Activated CD8-positive, alpha-beta memory T cell treated with anti-CD3 and anti-CD28 coated beads for 48 hours (primary cell): ENCODE measurements at places on chromosomes 5 and 9.

- DNase-seq: no peak
Measured at GRCh38 chr9:128149001-128149701, at the start of gene LCN2. Gene LCN2 (plus strand): TSS chr9:128149453. CDS start chr9:128149526, 73 bp downstream.

GRCh38 chr9:132694144-132694543, 23.9 kb downstream of the GTF3C4 start:
- no peak for DNase-seq

DNA sequence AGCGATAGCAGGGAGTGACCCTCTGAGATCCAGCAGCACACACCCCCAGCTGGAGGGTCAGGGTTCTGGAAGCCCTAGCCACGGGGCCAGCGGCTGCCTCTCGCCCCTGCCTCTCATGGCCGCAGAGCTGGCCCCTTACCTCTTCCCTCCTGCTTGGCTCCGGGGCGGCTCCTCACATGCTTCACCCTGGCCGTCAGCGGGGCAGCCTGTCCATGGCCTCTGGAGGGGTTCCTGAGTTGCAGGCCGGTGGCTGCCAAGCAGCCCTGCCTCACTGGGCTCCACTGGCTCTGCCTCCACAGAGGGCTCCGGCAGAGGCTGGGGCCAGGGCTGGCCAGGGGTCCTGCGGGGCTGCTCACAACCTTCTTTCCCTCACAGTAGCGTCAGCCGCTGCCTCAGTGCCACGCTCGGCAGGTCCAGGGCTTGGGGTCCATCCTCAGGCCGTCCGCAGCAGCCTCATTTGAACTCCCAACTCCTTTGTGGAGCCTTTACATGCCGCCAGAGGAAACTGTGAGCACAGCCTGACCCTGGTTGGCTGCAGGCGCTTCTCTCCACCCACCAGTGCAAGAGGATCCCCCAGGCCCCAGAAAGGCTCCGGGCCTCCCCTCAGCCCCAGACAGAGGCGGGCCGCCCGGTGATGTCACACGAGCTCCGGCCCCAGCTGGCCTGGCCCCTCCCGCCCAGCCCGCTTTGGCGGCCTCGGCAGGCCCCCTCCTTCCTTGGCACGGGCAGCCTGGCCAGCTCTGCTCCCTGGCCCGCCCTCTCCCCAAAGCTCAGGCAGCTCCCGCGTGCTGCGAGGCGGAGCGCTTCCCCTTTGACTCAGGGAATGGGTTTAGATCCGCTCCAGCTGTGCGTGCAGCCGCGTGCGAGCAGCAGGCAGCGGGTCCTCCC, at the start of gene ANGPTL2:
Gene ANGPTL2 (minus strand): TSS at position 460 of the 888 bp plus-strand sequence. CDS start 13,904 bp downstream, outside the sequence.
- DNase-seq: no peak

DNA sequence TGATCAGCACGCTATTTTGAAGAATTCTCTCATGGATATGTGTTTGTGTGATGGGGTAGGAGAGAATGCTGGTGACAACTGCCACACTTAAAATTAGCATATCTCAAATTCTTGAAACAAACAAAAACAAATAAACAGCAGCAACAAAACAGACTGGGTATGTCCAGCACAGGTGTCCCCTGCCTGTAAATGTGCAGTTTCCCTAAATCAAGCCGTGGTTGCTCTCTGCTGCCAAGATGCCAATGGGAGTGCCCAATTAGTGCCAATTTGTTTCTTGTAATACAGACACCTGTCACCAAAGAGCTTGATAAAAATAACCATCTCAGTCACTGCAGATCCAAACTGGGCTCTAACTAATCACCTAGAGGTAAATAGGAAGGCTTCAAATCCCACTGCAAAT, 144.2 kb upstream of the SMARCA2 start:
- DNase-seq: no peak

GRCh38 chr5:96931605-96932004, 4.3 kb upstream of the LNPEP start:
- DNase-seq: no peak

DNA sequence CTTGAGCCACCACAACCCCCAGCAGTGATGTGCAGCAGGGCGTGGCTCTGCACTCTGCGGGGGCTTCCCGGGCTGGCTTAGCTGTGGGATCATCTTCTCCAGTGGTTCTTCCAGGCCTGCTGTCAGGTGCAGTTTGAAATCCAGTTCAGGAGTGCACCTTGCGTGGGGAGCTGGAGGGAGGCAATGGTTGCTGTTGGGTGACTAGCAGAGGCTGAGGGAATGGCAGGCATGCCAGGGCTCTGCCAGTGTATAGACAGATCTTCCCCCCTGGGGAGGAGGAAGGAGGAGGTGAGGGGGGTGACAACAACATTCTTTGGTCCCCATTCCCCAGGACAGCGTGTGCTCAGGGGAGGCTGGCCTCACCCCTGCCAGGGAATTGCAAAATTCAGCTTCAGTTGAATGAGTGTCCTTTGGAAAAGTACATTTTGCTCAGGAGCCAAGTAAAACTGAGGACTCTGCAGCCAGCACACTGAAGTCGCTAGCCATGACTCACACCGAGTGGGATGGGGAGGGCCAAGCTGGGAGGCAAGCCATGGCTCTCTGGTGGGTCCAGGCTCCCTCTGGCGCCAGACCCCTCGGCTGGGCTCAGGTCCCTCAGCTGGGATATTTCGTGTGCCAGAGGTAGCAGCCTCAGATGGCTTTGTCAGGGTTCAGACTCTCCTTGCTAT, 35.0 kb downstream of the ERGIC1 start:
- DNase-seq: no peak

DNA sequence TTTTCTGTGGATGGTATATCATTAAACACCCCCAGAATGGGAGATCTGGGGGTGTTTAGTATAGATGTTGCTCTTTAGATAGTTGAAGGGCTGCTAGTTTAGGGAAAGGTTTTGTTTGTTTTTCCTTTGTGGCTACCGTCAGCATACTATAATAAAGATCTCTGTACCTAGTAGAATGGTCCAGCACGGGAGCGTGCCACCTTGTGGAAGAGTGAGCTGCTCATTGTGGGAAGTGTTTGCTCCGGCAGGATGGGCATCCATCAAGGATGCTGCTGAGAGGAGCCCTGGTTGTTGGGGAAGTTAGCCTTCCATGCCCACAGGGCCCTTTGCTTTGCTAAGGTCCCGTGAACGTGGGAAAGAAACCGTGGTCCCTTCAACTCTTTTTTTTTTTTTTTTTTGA, 113.1 kb downstream of the LIFR start:
- no peak for DNase-seq

DNA sequence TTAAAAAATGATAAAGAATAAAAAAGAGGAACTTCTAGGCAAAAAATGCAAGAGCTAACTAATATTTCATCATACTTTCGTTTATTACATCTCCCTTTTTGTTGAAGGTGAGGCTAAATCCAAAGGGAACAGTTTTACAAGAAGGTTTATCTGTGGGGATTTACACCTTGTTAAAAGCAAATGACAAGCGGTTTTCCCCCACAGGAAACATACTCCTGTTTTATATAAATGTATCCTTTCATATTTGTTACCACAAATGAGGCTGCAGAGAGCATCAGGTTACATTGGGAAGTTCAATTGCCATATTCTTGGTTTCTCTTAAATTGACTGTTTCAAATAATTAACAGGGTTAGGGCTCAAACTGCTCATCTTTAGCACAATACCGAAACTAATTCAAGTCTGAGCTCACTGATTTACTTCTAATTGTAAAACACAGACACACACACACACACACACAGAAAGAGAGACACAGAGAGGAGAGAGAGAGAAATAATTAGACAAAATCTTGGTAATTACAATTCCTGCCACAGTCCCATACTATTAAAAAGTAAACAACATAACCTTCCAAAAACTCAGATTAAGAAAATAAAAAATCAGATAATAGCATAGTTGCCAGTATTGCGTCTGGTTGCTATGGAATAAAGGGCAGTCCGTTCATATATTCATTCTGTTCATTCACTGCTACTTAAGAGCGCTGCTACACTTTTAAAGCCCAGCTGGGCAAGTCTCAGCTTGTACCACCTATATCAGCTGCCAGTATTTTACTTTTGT, 17.1 kb downstream of the RFX3 start:
- no peak for DNase-seq

DNA sequence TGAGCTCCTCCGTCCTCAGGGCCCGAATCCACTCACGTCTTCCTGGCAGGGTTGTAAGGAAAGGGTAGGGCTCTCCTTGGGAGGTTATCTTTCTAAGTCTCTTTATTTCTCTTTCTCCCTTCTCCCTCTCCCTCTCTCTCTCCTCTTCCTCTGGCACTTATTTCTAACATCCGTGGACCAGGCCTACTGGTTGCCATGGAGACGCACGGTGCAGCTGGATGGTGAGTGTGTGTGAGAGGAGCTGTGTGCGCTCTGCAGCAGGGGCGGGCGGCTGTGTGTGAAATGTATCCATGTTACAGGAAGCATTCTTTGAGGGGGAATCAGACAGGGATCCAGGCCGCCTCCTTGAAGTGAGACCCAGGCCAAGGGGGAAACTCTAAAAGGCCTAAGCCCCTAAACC, 32.2 kb downstream of the PCDH1 start:
- no peak for DNase-seq

- no peak for DNase-seq
Measured at GRCh38 chr5:119274030-119274766, 81.6 kb upstream of the TNFAIP8 start.

GRCh38 chr5:14818931-14819790, 52.4 kb downstream of the ANKH start:
- DNase-seq: no peak

DNA sequence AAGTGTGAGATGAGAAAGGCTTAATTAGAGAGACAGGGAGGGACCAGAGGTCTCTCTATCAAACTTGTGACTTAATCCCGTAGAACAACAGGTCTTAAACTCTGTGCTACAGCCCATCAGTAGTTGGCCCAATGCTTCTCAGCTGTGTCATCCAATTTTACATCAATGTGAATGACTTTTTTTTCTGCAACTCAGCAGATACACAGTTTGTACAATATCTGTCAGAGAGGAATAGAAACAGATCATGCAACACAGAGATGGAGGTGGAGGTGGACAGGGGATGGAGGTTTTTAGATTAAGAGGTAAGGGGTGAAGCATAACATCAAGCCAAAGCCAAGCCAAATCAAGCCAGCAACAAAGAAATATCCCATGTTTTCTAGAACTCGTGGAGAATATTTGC, 43.0 kb downstream of the FBXW11 start:
- no peak for DNase-seq

GRCh38 chr5:15946026-15946425, 233.6 kb downstream of the MARCHF11 start:
- DNase-seq: no peak

DNA sequence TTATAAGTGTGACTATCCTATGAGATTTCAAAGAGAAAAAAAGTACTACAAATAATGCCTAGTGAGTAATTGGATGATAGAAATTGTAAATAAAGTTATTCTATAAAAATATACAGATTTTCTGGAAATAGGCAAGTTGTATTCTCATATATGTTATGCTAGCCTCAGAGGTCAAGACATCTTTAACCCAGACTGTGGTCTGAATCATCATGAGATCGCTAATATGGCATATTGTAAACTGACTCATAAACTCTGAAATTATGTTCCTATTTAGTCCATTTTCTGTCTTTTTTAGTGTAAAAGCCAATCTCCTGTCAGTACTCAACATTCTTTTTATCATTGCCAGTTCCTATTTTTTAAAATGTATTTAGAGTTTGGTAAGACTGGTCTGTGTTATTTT, 14.2 kb downstream of the LOX start:
- DNase-seq: no peak

GRCh38 chr5:158758675-158759074, 341.0 kb downstream of the EBF1 start:
- no peak for DNase-seq

DNA sequence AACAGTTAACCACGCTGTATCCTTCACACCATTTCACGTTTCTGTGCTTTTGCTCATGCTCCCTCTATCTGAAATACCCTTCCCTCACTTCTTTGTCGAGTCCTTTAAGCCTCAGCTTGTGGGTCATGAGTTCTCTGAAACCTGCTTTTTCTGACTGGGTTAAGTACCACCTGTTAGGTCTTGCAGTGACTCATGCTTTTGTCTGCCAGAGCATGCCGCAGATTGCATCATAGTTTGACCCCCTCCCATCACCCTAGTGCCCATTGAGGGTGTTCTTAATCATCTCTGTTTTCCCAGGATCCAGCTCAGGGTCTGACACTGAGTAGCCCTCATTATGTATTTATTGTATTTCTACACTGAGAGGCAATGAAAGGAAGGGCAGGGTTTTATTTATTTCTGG, 190.2 kb downstream of the ASTN2 start:
- DNase-seq: no peak

GRCh38 chr9:15300218-15300617, 6.8 kb downstream of the TTC39B start:
- DNase-seq: no peak
